Activated naive CD4-positive, alpha-beta T cell (primary cell): ENCODE measurements at places on chromosomes 11 and 22.

GRCh38 chr11:66418168-66418985, 2.5 kb upstream of the NPAS4 start:
- peak; percentile 29 for DNase-seq

DNA sequence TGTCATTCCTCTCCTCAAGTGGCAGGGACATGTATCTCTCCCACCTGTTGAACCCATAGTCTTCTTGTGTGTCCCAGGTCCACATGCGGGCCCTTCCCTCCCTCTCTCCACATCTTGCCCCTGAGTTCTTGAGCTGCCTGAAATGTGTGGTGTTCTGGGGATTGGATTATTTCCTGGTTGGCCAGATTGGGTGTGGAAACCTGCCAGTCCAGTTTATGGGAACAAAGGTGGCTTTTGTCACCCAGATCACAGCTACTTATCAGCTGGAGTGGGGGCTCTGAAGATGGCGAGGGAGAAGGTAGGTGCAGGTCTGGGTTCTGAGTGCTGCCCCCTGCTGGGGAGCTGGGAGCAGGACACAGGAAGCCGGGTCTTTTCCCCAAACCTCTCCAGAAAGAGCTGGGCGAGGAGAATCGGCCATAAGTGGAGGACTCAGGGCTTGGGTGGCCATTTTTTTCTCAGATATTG, 14.2 kb downstream of the DTX4 start:
- DNase-seq: no peak

DNA sequence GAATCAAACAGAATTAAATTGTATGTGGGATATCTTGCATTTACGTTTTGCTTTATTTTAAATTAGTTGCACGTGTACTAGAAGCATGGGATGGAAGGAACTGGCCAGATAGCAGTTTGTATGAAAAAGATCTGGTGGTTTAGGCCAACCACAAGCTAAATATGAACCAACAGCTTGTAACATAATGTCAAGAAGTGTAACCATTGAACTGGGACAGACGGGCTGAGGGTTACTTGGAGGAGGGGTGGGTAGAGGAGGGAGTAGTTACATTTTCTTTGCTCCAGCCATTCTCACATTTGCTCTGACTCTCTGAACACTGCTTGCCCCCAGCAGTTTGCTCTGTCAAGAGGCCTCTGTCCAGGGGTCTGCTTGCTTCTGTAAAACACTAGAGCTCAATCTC, 31.7 kb upstream of the CXCR5 start:
- no peak for DNase-seq

- no peak for DNase-seq
Measured at GRCh38 chr11:35066783-35067423, 72.1 kb upstream of the CD44 start.

DNA sequence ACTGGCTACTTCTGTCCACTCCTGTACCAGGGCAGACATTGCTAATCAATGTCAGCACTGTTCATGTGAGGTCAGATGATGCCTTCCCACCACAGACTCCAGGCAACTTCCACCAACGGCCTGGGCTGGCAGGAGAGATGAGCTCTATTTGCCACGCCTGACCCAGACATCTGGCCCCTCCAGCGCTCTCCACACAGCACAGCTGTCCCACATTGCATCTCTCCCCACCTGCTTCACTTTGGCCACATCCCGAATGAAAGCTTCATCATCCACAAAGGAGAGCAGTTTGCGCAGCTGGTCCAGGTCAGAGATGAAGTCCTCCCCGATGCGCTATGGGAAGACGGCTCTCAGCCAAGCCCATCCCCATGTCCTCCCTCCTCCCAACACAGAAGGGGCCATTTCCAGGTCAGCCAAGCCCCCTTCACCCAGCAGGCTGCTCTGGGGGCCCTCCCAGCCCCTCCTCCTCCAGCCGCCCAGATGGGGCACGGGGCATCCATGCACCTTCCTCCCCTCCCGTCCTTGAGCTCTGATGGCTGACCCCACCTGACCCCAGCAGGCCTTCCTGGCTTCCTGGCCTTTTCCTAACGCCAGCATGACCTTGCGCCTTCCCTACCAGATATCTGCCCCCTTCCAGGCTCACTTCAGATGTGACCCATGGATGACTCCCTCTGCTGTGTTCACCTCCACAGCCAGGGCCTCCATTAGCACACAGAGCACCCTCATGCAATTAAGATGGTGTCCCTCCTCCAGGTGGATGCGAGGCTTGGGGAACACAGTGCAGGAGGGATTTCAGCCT, 7.4 kb downstream of the PYGM start:
- DNase-seq: no peak

DNA sequence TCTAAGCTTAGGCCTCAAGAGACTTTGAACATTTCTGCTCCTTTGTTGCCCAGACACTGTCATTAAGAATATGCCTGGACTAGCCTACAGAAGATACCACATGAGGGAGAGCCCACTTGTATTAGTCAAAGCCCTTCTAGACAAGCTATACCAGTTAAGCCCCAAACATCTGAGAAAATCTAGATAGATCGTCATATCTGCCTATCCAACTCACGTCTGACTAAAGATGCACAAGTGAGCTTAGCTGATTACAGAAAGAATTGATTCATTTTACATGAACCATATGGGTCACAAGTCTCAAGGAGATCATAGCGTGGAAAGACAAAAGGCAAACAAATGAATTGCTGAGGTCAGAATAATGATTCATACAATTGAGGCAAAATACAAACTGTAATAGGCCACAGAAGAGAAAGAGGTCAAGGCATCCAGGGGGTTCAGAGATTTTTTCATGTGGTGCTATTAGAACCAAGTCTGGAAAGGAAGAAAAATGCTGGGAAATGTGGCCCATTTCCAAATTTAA, 1155.5 kb upstream of the TENM4 start:
- no peak for DNase-seq
